Nephron progenitor cell (in vitro differentiated cells): ENCODE measurements at places on chromosomes 5 and 9.

DNA sequence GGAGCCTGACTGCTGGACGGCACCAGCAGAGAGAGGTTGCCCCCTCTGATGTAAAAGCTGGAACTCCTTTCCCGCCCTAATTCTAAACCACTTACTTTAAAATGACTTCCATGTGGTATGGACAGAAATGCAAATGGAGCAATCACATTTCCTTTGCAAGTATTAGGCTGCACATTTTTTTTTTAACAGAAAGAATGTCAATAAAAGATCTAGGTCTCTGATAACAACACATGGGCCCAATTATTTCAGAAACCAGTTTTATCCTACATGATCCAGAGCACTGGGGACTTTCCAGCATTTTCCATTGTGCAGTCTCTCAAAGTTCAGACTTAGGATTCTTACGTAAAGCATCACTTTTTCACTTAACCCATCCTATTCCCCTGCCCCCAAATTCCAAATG, 203.7 kb downstream of the NXNL2 start:
- peaks cover 37% of the 10 kb centered on the region for H3K4me1 ChIP-seq
- no peak overlapping the region for H3K27ac ChIP-seq
- DNase-seq = no peak
- H3K27me3 ChIP-seq = no peaks in the 10 kb centered on the region

- H3K27me3 ChIP-seq = peaks cover 23% of the 10 kb centered on the region
- peaks cover 35% of the 10 kb centered on the region for H3K4me1 ChIP-seq
- no peak overlapping the region for H3K4me3 ChIP-seq
- no peak for DNase-seq
- no peak overlapping the region for H3K27ac ChIP-seq
Measured at GRCh38 chr5:73170522-73170921, 2.5 kb upstream of the TMEM174 start.

DNA sequence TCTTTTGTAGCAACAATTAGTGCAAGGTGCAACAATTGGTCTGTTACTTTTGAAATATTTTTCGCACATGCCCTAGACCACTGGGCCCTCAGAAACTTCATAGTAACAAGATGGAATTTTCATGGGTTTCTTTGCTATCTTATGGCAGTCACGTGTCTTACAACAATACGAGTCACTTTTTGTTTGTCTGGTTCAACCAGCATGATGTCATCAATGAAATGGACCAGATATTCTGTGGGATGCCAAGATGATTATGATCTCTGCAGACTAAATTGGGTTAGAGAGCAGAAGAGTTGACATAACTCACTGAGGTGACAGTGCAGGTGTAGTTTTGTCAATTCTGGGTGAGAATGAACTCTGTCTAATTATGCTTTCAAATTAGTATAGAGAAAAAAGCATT, 239.6 kb upstream of the RIOK2 start:
- no peak overlapping the region for H3K27ac ChIP-seq
- no peaks in the 10 kb centered on the region for H3K36me3 ChIP-seq
- peaks cover 4% of the 10 kb centered on the region for H3K27me3 ChIP-seq
- peaks cover 17% of the 10 kb centered on the region for H3K4me1 ChIP-seq
- no peak overlapping the region for H3K4me3 ChIP-seq

- H3K27me3 ChIP-seq = peaks cover 3% of the 10 kb centered on the region
- H3K4me1 ChIP-seq = no peaks in the 10 kb centered on the region
- DNase-seq = no peak
- no peak overlapping the region for H3K27ac ChIP-seq
Measured at GRCh38 chr5:95035891-95036685, 248.8 kb downstream of the MCTP1 start.

- peaks cover 26% of the 10 kb centered on the region for H3K36me3 ChIP-seq
- H3K4me1 ChIP-seq = peaks cover 7% of the 10 kb centered on the region
- no peaks in the 10 kb centered on the region for H3K27me3 ChIP-seq
- DNase-seq = no peak
Measured at GRCh38 chr5:54081415-54081814, 229.0 kb downstream of the ARL15 start.

GRCh38 chr9:93164085-93164484, 19.9 kb upstream of the WNK2 start:
- H3K36me3 ChIP-seq = no peaks in the 10 kb centered on the region
- H3K27ac ChIP-seq = no peak overlapping the region
- peaks cover 12% of the 10 kb centered on the region for H3K27me3 ChIP-seq

GRCh38 chr5:149809931-149810691, 80.0 kb downstream of the PPARGC1B start:
- DNase-seq = no peak
- no peaks in the 10 kb centered on the region for H3K36me3 ChIP-seq
- no peak overlapping the region for H3K4me3 ChIP-seq
- peaks cover 53% of the 10 kb centered on the region for H3K4me1 ChIP-seq
- H3K27ac ChIP-seq = no peak overlapping the region

- H3K27me3 ChIP-seq = peaks cover 7% of the 10 kb centered on the region
- no peak for DNase-seq
- H3K27ac ChIP-seq = peak overlapping the region; percentile 83
- H3K36me3 ChIP-seq = no peaks in the 10 kb centered on the region
- no peak overlapping the region for H3K4me3 ChIP-seq
Measured at GRCh38 chr5:3325201-3325971, 270.2 kb upstream of the IRX1 start.

DNA sequence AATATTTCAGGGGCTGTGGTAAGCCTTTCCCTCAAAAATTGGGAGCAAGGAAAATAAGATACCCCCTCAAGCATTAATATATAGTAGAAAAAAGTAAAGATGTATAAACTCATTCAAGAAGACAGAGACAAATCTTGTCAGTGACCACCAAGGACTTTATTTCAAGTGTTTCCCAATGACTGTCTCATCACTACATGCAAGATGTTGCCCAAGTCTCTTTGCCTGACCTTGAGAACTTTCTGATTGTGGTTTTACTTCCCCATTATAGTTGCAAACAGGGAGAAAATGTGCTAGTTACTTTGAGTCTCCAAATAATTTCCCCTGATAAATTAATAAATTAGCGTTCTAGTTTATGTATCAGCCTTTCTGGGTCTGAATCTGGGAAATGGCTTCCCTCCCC, 4.0 kb upstream of the SLC46A2 start:
- DNase-seq = no peak
- H3K4me3 ChIP-seq = no peak overlapping the region
- no peaks in the 10 kb centered on the region for H3K36me3 ChIP-seq
- no peak overlapping the region for H3K27ac ChIP-seq
- peaks cover 22% of the 10 kb centered on the region for H3K4me1 ChIP-seq
- H3K27me3 ChIP-seq = peaks cover 78% of the 10 kb centered on the region

DNA sequence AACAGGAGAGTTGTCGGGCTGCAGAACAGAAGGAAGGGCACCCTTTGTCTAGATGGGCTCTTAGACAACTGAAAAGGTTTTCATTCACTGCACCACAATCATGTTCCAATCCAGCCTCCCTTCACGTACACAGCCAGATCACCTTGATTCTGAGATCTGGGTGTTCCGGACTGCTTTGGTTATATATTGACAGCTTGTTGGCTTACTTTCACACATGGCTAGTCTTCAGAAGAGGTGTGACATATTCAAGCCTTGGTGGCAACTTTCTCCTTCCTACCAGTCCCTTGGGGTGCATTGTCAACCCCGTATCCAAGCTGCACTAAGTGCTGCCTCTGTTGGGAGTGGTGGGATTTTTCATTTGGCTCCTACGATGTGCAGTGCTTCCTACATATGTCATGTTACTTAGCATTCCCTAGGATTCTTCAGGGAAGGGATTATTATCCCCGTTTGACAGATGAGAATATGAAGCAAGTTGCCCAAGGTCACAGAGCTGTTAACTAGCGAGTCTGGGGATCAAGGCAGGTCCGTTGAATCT, 100.6 kb downstream of the LIFR start:
- H3K27me3 ChIP-seq = peaks cover 6% of the 10 kb centered on the region
- no peak overlapping the region for H3K4me3 ChIP-seq
- H3K4me1 ChIP-seq = no peaks in the 10 kb centered on the region
- no peak for DNase-seq
- H3K27ac ChIP-seq = no peak overlapping the region
- peaks cover 28% of the 10 kb centered on the region for H3K36me3 ChIP-seq

DNA sequence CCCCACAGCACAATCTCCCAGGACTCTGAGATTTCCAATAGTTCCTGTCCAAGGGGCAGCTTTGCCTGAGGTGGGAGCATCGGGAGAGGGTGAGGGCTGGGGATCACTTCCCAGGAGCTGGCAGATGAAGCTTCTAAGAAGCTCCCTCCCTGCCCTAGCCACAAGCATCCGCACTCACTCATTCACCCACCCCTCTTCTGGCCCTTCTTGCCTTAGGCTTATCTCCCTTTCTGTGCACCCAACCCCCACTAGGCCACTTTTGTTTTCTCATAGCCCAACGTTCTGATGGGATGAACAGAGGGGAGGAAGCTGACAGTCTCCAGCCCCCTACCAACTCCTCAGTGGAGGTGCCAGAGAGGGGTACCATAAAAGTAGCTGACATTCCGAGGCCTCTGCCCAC, 3.7 kb upstream of the PCDH1 start:
- DNase-seq = no peak
- peaks cover 32% of the 10 kb centered on the region for H3K4me1 ChIP-seq
- H3K36me3 ChIP-seq = no peaks in the 10 kb centered on the region

DNA sequence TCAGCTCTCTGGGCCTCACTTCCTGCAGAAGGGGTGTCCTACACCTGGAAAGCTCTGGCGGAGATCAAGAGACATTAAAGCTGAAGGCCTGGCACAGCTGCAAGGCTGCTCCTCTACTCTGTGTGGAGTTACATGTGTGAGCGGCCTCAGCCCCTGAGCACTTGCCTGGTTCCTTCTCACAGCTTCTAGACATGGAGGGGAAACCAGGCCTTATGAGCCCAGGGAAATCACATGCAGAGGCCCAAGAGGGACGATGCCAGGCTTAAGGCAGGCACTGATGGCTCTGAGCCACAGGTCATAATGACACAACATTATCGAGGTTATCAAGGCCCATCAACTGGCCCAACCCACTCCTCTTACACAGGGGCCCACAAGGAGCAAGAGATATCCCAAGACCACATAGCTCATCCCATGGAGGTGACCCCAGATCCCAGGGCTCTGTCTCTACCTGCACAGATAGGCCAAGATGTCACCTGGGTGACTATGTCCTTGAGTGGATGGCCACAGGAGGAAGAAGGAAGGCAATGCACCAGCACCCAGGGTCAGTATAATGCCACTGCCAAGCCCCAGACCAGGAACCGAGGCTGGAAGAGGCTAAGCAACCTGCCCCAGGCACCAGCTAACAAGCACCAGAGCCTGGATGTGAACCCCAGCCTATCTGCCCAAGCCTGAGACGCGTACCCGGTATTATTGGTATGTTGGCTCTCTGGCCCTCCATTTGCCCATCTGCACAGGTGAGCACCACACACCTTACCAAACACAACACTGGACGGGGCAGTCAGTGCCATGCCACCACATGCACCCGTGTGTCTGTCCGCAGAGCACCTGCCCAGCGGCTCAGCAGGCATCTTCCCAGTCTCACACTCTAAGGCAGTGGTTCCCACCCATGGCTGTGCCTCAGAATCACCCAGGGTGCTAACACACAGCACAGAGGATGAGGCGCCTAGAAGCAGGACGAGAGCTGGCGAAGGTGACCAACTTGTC, 143.3 kb downstream of the GABBR2 start:
- no peaks in the 10 kb centered on the region for H3K36me3 ChIP-seq
- H3K27me3 ChIP-seq = peaks cover 12% of the 10 kb centered on the region
- no peak overlapping the region for H3K4me3 ChIP-seq

GRCh38 chr9:122011818-122012498, 81.2 kb downstream of the TTLL11 start:
- H3K4me1 ChIP-seq = no peaks in the 10 kb centered on the region
- peaks cover 38% of the 10 kb centered on the region for H3K27me3 ChIP-seq
- DNase-seq = no peak

GRCh38 chr9:125987420-125987819, 240.2 kb downstream of the PBX3 start:
- H3K4me1 ChIP-seq = peaks cover 14% of the 10 kb centered on the region
- no peak overlapping the region for H3K4me3 ChIP-seq
- peaks cover 3% of the 10 kb centered on the region for H3K27me3 ChIP-seq
- H3K27ac ChIP-seq = no peak overlapping the region
- no peaks in the 10 kb centered on the region for H3K36me3 ChIP-seq

GRCh38 chr5:95007921-95008597, 276.8 kb downstream of the MCTP1 start:
- no peak overlapping the region for H3K27ac ChIP-seq
- no peak overlapping the region for H3K4me3 ChIP-seq
- no peaks in the 10 kb centered on the region for H3K4me1 ChIP-seq
- peaks cover 6% of the 10 kb centered on the region for H3K36me3 ChIP-seq
- no peak for DNase-seq

GRCh38 chr9:135705376-135705775, 3.4 kb downstream of the KCNT1 start:
- H3K27ac ChIP-seq = no peak overlapping the region
- H3K27me3 ChIP-seq = peaks cover 68% of the 10 kb centered on the region
- no peaks in the 10 kb centered on the region for H3K36me3 ChIP-seq
- H3K4me3 ChIP-seq = no peak overlapping the region

DNA sequence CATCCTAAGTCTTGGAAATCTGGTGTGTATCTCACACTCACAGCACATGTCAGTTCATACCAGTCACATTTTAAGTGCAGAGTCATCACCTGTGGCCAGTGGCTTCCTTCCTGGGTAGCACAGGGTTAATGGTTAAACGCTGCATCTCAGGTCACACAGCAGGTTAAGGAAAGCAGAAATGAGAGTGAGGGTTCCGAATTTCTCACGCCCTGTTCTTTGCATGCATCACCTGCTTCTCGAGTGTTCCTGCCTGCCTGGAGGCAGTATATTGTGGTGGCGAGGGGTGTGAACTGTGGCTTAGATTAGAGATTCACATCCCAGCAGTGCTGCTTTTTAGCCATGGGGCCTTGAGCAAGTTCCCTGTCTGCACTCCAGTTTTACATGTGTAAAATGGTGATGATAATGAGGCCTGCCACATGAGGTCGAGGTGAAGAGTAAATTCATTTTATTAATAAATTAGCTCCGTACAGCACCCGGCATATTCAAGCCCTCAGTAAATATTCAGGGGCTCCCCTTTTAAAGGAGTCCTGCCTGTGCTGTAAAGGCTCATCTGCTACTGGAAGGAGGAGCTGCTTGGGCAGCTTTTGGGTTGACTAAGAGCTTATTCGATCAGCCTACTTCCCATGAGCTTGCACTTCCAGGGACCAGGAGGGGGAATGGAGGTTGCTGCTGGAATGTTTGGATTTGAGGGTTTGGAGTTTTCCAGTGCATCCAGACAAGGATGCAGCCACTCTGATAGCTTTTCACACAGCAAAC, 61.1 kb upstream of the SAP30L start:
- H3K4me1 ChIP-seq = peaks cover 22% of the 10 kb centered on the region
- H3K27me3 ChIP-seq = peaks cover 5% of the 10 kb centered on the region
- H3K4me3 ChIP-seq = no peak overlapping the region

GRCh38 chr5:96294884-96295202, 138.2 kb downstream of the PCSK1 start:
- H3K27me3 ChIP-seq = peaks cover 4% of the 10 kb centered on the region
- no peaks in the 10 kb centered on the region for H3K4me1 ChIP-seq
- DNase-seq = no peak

DNA sequence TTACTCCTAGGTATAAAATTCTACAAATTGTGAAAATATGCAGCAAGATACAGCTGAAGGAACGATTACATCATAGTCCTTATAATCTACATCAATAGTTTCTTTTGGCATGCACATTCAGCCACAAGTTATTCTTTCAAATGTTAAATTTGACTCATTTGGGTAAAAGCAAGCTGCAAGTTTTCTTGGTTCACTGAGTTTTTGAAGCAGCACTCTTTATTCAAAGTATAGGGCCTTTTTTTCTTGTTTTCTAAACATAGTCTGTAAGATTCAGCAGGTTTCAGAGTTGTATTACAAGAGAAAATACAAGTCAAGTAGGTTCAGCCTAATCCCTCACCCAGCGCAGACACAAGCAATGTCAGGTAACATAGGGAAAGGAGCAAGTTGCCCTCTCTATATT, 981.5 kb downstream of the PTPRD start:
- H3K36me3 ChIP-seq = no peaks in the 10 kb centered on the region
- H3K27me3 ChIP-seq = peaks cover 4% of the 10 kb centered on the region
- DNase-seq = no peak
- no peak overlapping the region for H3K27ac ChIP-seq
- no peaks in the 10 kb centered on the region for H3K4me1 ChIP-seq

GRCh38 chr5:146753641-146754040, 124.9 kb downstream of the PPP2R2B start:
- no peaks in the 10 kb centered on the region for H3K4me1 ChIP-seq
- H3K4me3 ChIP-seq = no peak overlapping the region
